ENCODE measurements at places on chromosomes 12 and 14.

DNA sequence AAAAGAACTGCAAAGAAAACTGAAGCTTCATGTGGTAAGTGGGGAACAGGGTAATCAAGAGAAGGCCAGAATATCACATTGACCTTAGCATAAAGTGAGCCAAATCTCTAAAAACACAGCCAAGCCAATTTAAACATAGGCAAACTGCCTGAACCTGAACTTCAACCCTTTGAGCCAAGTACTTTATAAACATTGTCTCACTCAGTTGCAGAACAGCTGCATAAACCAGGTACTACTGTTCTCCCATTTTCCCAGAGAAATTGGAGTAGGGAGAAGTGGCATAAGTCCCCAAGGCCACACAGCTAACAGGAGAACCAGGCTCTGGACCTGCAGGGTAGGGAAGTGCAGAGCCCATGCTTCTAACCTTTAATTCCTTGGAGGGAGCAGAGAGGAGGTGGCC lies 30.4 kb upstream of the FKBP4 start:
- no peak for DNase-seq

DNA sequence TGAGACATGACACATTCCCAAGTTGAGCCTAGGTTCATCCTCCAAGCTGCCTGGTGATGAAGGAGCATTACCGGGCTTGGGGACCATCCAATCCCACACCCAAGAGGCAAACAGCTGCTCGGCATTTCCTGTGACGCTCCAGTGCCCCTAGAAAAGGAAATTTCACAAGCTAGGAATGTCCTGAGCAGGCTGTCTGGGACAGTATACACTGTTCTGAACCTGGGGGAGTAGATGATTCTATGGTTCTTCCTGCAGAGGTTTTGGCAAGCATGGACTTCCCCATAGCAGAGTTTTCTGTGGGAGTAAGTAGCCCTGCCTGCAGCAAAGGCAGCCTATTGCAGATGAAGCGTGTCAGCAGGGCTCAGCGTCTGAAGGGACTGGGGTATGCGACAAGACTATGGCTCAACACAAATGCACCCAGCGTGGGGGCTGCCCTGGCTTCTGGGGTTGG lies 47.4 kb upstream of the SRSF5 start:
- DNase-seq = no peak

DNA sequence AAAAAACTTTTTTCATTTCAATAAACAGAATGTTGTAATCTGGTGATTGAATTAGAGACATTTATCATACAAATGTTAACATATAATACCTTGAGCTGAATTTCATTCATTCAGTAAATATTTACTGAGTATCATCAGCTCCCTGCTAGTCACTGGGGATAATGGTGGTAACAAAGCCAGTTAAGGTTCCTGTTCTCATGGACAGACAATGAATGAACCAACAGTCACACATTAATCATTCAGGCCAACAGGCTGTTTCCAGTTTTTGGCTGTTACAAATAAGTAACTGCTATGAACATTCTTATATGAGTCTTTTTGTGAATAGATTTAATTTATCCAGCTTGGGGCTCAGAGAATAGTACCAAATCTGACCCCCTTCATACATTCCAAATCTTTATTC lies 13.5 kb downstream of the EXD2 start:
- DNase-seq = no peak

- DNase-seq = no peak
Measured at GRCh38 chr12:53205747-53206419, 1.2 kb downstream of the ITGB7 start.

- DNase-seq = no peak
Measured at GRCh38 chr14:57329833-57330232, 60.6 kb upstream of the NAA30 start.

DNA sequence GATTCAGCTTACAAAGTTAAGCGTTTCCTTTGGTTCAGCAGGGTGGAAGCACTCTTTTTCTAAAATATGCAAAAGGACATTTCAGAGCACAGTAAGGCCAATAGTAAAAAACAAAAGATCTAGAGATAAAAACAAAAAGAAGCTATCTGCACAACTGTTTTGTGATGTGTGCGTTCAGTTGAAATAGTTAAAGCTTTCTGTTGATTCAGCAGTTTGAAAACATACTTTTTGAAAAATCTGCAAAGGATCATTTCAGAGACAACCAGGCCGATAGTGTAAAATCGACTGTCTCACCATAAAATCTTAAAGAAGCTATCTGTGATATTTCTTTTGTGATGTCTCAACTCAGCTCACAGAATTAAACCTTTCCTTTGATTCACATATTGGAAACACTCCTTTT lies 300.0 kb upstream of the ALG10B start:
- no peak for DNase-seq

DNA sequence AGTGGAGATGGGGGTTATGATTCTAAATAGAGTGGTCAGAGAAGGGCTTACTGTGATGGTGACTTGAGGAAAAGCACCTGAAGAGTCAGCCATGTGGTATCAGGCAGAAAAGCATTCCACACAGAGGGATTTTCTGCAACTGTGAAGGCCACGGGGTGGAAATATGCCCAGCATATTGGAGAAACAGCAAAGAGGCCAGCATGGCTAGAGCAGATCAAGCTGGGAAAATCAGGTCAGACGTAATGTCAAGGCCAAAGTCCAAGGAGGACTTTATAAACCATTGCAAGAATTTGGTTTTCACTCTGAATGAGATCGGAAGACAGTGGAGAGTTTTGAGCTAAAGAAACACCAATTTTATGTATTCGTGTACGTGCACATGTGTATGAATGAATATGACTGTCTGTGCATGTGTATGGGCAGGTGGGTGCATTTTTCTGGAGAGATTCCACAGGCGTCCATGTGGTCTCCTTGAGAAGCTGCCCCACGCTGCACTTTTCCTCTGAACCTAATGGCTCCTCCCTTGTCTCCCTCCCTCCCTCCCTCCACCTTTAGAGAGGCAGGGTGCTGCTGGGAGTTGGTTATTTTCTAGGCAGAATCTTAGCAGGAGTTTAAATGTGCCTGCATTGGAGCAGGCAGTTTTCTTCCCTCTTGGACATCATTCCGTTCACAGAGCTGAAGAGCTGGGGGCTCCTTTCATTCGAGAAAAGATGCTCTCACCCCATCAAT lies 97.4 kb upstream of the PPP4R3A start:
- no peak for DNase-seq

DNA sequence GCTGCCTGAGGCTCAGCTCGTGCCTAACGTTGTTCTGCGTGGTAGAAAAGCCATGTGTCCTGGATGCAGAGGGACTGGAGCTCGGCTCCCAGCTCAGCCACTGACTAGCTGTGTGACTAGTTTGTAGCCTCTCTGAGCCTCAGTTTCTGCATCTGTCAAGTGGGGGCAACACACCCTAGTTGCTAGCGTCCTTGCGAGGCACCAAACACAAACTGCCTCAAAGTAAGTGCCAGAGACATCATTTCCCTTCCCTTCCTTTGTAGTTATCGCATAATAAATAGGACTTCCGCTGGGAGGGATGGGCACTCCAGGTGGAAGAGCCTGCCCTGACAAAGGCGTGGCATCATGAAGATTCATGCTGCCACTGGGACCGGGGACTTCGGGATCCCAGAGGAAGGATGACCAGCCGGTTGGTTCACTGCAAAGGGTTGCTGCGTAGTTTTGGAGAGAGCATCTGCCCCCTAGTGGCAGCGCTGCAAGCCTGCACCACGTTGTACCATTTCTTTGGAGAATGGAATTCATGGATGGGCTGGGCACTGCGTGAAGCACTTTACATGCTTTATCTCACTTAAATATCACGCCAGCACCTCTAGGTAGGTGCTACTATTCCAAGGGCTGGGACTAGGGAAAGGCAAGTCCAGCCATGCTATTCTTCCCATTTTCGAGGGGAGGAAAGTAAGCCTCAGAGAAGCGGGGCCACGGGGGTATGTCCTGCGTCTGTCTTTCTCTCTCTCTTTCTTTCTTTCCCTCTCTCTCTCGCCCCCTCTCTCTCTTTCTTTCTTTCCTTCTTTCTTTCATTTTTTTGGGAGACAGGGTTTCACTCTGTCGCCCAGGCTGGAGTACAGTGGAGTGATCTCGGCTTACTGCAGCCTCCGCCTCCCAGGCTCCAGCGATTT lies 4.6 kb downstream of the CCDC197 start:
- peak; percentile 73 for DNase-seq

- DNase-seq = no peak
Measured at GRCh38 chr12:96749999-96750398, 157.1 kb upstream of the NEDD1 start.
